ENCODE measurements at places on chromosomes 4 and X. TPM values are rescaled to one million over a fixed set of nuclear protein-coding genes. Genes with fewer than 3 reads are reported as not detected.

The RHOXF2 gene
- not detected for total RNA-seq

The FGG gene
- 0.22 TPM for total RNA-seq

The GABRG1 gene
- not detected for total RNA-seq

The SATL1 gene
- not detected for total RNA-seq

The HSFX2 gene
- 0.22 TPM for total RNA-seq

The STK26 gene
- total RNA-seq = 36.2 TPM

The UNC5C gene
- 2.5 TPM for total RNA-seq

The GABRE gene
- 15.4 TPM for total RNA-seq

The PGAM4 gene
- total RNA-seq = not detected

The PAGE2B gene
- total RNA-seq = not detected

The RNF175 gene
- total RNA-seq = 0.26 TPM

The DIAPH2 gene
- total RNA-seq = 23.7 TPM

The TMEM184C gene
- total RNA-seq = 51.0 TPM

The CSAG2 gene
- not detected for total RNA-seq

The SLIT2 gene
- total RNA-seq = 0.13 TPM

The USP17L13 gene
- total RNA-seq = not detected

The PDE5A gene
- 115 TPM for total RNA-seq

The TMEM31 gene
- total RNA-seq = 0.32 TPM

The MBNL3 gene
- total RNA-seq = 12.9 TPM

The GAGE2A gene
- total RNA-seq = not detected

The CCDC110 gene
- total RNA-seq = 5.0 TPM

The SETD7 gene
- 116 TPM for total RNA-seq

The AMER1 gene
- total RNA-seq = 3.0 TPM

The MTTP gene
- 0.22 TPM for total RNA-seq

The ARHGAP24 gene
- total RNA-seq = 19.8 TPM

The RAB41 gene
- total RNA-seq = not detected

The SH3D19 gene
- 125 TPM for total RNA-seq

The SLC4A4 gene
- total RNA-seq = 5.2 TPM

The TMSB15A gene
- total RNA-seq = 3.6 TPM

The HSFX4 gene
- total RNA-seq = not detected

The TSC22D3 gene
- 28.2 TPM for total RNA-seq

The TRIM61 gene
- total RNA-seq = 1.3 TPM

The C4orf50 gene
- not detected for total RNA-seq

The FGB gene
- not detected for total RNA-seq

The LRCH2 gene
- total RNA-seq = 2.0 TPM

The HTRA3 gene
- total RNA-seq = 13.0 TPM

The KCNE5 gene
- total RNA-seq = 0.11 TPM

The NUP62CL gene
- 0.22 TPM for total RNA-seq

The ATP2B3 gene
- total RNA-seq = under 0.01 TPM

The HTR2C gene
- not detected for total RNA-seq

The GAGE12G gene
- total RNA-seq = not detected

The NUP54 gene
- 59.0 TPM for total RNA-seq

The NAT8L gene
- 0.11 TPM for total RNA-seq

The NR3C2 gene
- total RNA-seq = 1.8 TPM

The SULT1B1 gene
- under 0.01 TPM for total RNA-seq

The H2BW2 gene
- not detected for total RNA-seq
